Hematopoietic multipotent progenitor cell (in vitro differentiated cells): ENCODE measurements at places on chromosomes 3 and 15. TPM values are rescaled to one million over a fixed set of nuclear protein-coding genes. Genes with fewer than 3 reads are reported as not detected.

The GOLGA8O gene
- 0.54 TPM for total RNA-seq

The FAM240A gene
- total RNA-seq: not detected

The MRAS gene
- total RNA-seq: 2.2 TPM

DNA sequence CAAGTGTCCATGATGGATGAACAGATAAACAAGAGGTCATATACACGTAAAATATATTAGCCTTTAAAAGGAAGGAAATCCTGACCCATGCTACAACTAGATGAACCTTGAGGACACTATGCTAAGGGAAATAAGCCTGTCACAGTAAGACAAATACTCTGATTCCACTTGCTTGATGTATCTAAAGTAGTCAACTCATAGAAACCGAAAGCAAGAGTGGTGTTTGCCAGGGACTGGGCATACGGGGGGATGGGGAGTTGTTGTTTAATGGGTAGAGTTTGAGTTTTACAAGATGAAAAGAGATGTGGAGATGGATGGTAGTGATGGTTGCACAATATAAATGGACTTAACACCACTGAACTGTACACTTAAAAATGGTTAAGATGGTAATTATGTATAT is 65.4 kb downstream of the C3orf70 start:
- DNase-seq: no peak
